Effector CD4-positive, alpha-beta T cell (primary cell): ENCODE measurements at places on chromosomes 6 and 20.

DNA sequence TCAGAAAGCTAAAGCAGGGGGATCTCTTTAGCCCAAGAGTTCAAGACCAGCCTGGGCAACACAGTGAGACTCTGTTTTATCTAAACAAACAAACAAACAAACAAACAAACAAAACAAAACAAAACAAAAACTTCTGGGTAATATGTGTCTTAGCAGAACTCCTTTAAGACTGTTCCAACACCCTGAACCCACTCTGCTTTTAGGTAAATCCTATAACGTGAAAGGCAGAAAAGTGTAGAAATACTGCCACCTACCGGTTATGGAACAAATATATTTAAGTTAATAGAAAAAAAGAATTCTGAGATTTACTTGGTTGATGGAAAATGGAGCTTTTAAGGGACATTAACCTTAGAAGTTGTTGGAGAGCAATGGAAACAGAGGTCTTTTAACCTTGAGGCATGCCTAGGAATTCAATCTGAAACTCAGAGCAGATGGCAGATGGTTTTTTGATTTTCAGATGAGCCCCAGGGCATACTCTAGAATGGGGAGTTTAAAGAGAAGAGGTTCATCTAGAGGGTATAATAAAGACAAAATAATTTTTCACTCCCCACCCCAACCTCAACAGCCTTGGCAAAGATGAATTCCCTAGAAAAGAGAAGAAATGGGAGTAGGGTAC lies 38.5 kb downstream of the SOD2 start:
- peak; percentile 7 for DNase-seq

- DNase-seq: no peak
These were observed 98.3 kb downstream of the SASH1 start for GRCh38 chr6:148440877-148441453.

GRCh38 chr6:1596088-1596852 lies 13.4 kb upstream of the FOXC1 start:
- DNase-seq: peak; percentile 49

DNA sequence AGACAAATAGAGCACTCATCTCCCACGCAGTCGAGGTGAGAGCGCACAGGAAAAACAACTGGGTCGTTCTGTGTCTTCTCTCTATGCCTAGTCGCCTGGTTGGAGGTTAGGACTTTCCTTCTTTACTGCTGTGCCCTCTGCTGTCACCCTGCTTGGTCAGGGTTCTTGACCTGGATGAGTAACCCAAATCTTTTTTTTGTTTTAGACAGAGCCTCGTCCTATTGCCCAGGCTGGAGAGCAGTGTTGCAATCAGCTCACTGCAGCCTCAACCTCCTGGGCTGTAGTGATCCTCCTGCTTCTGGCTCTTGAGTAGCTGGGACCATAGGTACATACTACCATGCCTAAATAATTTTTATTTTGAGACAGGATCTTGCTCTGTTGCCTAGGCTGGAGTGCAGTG lies 24.5 kb downstream of the PRPF6 start:
- DNase-seq: no peak
